CD4-positive, alpha-beta T cell treated with Interleukin-17A for 1 hour (primary cell): ENCODE measurements at places on chromosomes 2 and 18.

GRCh38 chr2:17644997-17645720, 104.7 kb downstream of the VSNL1 start:
- DNase-seq = no peak

DNA sequence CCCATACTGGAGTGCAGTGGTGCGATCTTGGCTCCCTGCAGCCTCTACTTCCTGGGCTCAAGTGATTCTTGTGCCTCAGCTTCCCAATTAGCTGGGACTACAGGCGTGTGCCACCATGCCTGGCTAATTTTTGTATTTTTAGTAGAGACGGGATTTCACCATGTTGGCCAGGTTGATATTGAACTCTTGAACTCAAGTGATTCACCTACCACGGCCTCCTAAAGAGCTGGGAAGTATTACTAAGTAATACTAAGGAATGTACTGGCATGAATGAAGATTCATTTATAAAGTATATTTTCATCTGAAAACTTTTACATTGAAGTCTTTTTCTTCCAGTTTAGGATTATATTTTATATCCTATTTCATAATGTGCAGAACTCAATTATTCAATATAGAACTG, 38.1 kb downstream of the NUP35 start:
- DNase-seq = no peak

GRCh38 chr2:127630096-127630863, 15.7 kb upstream of the GPR17 start:
- DNase-seq = no peak

- DNase-seq = no peak
These were observed 58.0 kb upstream of the FANCL start for GRCh38 chr2:58299123-58299522.

- DNase-seq = no peak
These were observed 11.3 kb upstream of the EXOC6B start for GRCh38 chr2:72837171-72837570.

DNA sequence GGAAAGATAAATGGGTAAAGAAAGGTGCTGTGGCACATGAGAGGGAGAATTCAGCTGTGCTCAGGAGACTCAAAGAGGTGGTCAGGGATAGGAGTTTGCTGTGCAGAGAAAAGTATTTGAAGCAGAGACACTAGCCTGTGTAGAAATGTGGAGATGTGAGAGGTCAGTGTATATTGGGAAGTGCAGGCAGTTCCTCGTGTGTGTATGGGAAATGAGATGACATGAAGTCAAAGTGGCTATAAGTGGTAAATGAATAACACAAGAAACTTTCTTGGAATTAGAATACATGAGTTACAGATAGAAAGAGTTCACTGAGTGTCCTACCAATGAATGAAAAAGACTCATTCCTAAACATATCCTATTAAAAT, 11.6 kb downstream of the MAP3K20 start:
- no peak for DNase-seq

GRCh38 chr18:35466815-35467623, 30.7 kb downstream of the INO80C start:
- DNase-seq = no peak

GRCh38 chr18:27887287-27887686, 289.6 kb downstream of the CDH2 start:
- DNase-seq = no peak

DNA sequence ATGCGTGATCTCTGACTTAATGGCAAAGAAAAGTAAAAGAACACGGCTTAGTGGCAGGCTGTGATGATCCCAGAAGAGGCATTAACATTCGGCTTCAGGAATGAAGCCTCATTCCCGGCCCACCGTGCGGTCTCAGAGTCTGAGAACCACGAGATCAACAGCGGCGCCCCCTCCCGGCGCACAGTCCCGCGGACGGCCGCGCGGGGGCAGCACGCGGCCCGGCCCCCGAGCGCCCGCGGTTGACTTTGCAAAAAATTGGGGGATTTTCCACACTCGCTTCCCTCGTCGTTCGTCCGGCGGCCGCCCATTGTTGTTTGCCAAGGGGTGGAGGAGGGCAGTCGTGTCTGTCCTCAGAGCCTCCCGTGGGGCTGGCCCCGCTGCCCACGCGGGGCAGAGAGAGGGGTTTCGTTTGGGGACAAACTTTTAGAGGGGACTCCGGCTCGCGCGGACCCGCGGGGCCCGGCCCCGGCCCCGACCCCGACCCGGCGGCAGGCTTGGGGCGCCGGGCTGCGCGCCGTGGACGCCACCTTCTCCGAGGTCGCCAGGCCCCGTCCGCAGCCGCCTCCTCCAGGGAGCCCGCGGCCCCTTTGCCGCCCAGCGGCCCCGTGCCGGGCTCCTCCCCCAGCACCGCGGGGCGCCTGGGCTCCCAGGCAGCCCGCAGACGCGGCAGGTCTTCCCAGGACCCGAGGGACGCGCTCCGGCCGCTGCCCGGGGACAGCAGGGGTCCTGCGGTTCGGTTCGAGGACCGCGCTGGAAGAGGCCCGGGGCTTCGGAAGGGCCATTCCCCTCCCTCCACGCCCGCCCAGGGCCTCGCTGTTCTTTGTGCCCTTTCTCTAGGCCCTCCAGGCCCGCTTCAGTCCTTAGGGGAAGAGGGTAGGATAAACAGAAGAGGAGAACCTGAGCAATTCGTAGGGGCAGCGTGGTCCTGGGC, 3.4 kb upstream of the HS6ST1 start:
- DNase-seq = peak; percentile 88

DNA sequence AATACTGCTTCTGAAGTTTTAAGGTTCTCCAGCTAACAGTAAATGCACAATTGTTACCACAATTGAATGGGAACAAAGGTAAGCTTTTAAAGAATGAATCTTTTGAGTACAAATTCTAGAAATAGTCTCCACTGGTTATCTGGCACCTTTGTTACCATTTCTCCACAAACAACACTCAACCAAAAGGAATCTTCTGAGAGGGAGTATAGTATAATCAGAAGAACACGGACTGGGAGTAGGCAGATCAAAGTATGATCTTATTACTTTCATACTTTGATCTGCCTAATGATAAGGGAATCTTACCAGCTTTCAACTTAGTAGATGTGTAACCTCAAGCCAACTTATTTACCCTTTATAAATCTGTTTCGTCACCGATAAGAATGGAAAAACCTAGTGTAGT, 1.4 kb downstream of the CEP76 start:
- DNase-seq = peak; percentile 26

GRCh38 chr2:236974752-236975151, 110.9 kb upstream of the COPS8 start:
- DNase-seq = no peak

GRCh38 chr2:198874472-198874858, 583.3 kb downstream of the SATB2 start:
- no peak for DNase-seq

DNA sequence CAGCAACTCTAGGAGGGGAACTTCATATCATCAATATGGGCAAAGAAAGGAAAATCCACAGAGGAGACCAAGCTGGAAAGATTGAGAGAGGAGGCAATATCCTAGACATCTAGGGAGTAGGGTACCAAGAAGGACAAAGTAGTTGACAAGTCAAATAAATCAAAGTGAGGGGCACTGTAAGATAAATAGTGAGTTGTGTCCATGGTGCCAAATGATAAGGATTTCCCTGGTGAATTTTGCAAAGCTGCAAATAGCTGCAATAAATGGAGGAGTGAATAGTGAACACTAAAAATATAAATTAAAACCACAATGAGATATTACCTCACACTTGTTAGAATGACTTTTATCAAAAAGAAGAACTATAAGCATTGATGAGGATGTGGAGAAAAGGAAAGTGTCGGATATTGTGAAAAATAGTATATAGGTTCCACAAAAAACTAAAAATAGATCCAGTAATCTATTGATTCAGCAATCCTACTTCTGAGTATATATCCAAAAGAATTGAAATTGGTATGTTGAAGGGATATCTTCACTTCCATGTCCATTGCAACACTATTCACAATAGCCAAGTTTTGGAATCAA, 258.2 kb upstream of the FN1 start:
- DNase-seq = no peak

DNA sequence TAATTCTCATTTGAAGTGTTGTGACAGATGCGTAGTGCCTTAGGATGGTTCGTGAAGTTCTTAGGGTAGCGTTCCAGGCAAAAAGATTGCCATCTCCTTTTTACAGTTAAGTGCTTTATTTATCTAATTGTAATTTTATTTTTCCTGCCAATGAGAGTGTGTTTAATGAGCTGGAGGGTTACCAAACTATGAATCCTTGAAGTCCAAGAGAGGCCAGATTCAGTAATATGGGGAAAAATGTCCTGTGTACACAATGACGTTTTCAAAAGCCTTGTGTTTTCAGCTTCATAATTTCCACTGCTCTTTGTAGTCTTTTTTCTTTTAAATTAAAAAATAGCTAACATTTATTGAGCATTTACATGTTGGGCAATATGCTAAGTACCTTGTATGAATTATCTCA, 23.8 kb downstream of the ACYP2 start:
- DNase-seq = no peak

DNA sequence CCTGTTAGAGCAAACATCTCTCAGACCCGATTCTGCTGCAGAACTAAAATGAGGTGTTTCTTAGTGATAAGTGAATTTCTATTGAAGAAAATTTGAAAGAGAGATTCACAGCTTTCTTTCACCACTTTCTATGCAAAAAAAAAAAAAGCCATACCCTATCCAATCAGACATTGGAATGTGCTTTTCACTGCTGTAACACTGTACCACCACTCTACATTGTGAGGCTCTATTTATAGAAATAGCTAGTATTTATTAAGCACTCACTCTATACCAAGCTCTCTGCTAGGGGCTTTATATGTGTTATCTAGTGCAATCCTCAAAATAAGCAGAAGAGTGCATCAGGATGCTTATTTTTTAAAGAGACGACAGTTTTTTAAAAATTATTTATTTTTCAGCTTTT, 580.6 kb upstream of the VRK2 start:
- DNase-seq = no peak

DNA sequence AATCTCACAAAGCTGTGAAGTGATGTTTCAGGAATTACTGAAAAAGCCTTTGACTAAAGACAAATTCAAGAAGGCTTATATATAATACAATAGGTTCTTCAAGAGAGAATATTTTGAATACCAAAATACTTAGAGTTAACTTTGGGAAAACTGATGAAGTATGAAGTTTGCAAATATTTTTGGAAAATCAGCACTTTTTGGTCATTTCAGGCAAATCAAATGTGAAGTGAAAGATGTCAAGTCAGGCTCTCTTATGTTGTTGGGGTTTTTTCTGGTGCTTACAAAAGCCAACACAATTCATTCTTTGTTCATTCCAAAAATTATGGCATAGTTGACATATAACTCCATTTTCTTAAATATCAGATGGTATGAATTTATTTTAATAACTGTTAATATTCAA, 14.7 kb upstream of the ASNSD1 start:
- DNase-seq = no peak

GRCh38 chr2:134936691-134937090, 18.1 kb downstream of the CCNT2 start:
- no peak for DNase-seq

DNA sequence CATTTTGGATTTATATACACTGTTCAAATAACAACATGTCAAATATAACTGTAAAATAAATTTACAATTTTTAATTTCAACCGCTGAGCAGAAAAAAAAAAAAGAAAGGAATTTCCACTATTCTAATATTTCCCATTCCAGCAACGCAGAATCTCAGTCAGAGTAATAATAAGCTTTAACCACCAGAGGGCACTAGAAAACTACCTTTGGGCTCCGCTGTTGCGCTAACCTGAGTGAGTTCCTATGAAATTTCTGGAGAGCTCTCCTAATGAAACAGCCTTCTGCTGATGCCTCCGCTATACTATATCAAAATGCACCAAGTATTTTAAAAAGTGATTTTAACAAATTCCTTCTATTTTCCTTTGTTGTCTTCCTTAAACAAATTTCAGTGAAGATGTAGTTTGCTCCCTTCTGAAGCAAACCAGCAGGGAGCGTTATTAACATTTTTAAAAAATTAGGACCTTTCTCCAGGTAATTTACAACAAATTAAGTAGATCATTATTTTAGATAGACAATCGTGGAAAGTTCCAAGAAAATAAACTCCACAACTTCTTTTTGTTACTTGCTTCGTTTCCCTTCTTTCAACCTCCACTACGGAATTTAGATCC, 23.0 kb downstream of the ERMN start:
- DNase-seq = peak; percentile 68

DNA sequence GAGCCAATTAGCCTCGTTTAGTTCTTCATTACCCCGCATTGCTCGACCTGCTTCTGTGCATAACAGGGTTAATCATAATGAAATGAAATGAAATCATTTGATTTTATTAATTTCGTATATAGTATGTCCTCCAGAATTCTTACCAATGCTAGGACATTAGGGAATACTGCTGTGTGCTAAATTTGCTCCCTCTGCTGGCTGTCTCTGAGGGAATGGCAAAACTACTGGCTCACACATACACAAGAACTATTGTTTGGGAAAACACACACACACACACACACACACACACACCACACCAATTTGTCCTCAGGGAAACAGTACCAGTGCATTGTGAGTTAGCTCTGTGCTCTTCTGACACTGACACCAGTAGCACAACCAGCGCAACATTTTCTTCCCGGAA, 273.3 kb upstream of the TCF4 start:
- DNase-seq = no peak

DNA sequence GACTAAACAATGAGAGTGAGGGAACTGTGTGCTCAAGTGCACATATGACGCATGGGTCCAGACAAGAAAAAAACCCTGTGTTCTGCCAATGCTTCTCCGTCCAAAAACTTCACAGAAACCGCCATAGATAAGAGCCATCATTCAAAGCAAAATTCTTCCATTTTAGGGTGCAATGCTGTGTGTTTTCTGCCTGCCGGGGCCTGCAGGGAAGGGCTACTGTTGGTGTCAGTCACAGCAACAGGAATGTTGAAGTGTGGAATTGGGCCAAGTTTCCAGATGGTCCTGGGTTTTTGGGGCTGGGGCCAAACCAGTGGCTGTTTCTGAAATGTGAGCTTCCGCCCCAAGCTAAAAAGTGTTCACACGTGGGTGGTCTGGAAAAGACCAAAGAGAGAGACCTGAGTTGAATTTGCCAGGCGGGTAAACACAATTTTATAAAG, 677 bp upstream of the MC2R start:
- DNase-seq = no peak

DNA sequence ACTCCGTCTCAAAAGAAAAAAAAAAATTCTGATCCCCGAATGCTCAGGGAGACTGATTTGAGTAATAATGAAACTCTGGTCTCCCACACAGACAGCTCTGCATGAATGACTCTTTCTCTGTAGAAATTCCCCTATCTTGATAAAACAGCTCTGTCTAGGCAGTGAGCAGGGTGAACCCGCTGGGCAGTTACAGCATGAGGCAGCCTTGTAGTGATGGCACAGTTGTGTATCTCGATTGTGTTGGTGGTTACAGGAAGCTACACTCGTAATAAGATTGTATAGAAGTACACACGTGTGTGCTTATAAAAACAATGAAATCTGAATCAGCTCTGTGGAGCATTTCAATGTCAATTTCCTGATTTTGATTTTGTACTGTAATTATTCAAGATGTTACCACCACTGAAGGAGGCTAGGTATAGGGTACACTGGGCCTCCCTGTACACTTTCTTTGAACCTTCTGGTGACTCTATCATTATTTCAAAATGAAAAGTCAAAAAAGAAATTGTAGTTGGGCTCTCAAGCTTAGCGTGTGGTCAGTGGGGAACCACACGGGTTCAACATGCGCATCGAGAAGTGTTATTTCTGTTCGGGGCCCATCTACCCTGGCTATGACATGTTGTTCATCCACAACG, 34.9 kb upstream of the ATP8B1 start:
- no peak for DNase-seq
